ENCODE measurements at places on chromosomes 2 and 18.

DNA sequence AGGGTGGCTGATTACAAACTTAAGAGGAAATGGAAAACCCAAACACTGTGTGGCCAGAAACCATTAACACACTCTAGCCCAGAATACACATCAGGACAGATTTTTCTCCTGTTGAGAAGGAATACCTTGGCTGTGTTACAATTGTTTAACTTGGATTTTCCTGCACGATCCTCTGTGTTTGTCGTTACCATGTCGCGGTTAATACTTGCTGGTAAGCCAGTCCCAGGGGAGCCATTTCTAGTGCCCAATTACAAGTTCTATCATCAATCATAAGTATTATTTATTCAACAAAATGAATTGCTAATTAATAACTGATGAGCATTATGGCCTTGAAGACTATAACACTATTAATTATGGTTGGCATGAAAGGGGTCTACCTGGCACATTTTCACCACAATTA is 146.8 kb downstream of the LNPK start:
- no peak for DNase-seq

- DNase-seq, result no peak
Measured at GRCh38 chr2:230940471-230940815, 15.4 kb upstream of the GPR55 start.

DNA sequence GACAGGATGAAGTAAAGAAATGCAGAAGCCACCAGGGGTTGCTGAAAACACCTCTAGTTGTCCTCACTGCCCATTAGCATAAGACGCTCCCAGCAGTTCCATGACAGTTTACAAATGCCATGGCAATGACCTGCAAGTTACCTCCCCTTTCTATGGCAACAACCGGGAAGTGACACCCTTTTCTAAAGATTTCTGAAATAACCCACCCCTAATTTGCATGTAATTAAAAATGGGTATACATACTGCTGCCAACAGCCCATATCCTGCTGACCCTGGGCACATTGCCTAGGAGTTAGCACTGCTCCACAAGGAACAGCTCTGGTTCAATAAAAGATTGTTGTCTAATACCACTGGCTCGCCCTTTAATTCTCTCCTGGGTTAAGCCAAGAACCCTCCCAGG is 178.3 kb upstream of the LRATD1 start:
- DNase-seq, result no peak

DNA sequence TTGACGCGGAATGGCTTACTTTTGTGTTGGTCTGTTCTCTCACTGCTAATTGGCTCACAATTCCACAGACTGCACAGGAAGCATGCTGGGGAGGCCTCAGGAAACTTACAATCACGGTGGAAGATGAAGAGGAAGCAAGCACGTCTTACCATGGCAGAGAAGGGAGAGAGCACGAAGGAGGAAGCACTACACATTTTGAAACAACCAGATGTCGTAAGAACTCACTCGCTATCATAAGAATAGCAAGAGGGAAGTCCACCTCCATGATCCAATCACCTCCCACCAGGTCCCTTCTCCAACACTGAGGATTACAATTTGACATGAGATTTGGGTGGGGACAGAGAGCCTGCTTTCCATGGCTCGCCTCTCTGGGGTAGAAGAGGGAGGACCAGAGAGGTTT is 106.2 kb downstream of the KCNF1 start:
- DNase-seq, result no peak

DNA sequence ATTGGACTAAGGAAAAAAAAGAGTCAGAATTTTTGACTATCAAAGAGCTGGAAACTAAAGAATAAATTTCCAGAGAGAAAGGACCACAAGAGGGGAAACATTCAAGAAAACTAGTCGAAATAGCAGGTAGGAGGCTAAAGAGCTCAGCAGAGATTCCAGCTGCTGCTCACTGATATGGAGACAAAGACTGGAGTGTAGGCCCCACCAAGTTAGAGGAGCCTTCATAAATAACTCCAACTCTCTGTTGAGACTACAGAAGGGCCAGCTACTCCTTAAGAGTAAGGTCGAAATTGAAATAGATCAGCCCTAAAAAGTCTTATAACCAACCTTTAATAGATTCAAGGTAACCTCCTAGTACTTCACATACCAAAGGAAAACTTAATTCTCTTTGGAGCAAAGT is 31.1 kb downstream of the SS18 start:
- DNase-seq, result no peak

- no peak for DNase-seq
Measured at GRCh38 chr18:62781893-62782292, 66.6 kb downstream of the PHLPP1 start.

DNA sequence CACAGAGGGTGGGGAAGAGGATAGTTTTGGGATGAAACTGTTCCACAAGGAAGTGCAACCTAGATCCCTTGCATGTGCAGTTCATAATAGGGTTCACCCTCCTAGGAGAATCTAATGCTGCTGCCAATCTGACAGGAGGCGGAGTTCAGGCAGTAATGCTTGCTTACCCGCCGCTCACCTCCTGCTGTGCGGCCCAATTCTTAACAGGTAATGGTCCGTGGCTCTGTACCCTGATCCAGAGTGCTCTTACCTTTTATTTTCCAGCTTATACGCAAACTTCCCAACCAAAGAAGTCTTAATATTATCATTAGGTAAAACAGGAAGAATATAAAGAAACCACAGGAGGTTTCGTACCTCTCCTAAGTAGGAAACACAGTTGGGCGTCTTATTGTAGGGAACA is 82.7 kb upstream of the CD302 start:
- no peak for DNase-seq

DNA sequence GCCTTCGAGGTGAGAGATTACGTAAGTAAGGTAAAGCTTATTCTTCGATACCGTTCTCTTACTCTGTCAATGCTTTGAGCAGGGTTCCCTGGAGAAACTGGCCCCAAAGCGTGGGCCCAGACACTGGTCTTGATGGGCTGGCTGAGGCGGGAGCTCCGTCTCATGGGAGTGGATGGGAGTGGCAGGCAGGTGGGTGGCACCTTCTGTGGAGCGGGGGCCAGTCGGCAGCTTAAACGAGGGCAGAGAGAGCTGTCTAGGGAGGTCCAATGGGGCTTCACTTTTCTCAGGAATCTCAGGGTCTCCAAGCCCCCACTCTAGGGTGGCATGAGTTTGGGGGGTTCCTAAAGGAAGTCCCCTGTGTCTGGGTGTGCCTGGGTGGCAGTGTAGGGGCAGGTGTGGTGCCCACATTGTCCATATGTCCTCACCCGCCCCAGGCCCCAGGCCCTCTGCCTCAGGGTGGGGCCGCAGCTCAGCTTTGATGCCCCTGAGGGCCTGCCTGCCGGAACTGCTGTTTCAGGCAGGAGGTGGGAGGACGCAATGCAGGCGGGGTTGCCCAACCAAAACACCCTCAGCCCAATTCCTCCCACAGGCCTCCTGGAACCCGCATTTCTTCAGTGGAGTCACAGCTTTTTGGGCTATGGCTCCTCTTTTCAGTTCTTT is 32.5 kb upstream of the FOSL2 start:
- DNase-seq, result no peak

- no peak for DNase-seq
Measured at GRCh38 chr2:239669181-239669898, 268.5 kb upstream of the HDAC4 start.

DNA sequence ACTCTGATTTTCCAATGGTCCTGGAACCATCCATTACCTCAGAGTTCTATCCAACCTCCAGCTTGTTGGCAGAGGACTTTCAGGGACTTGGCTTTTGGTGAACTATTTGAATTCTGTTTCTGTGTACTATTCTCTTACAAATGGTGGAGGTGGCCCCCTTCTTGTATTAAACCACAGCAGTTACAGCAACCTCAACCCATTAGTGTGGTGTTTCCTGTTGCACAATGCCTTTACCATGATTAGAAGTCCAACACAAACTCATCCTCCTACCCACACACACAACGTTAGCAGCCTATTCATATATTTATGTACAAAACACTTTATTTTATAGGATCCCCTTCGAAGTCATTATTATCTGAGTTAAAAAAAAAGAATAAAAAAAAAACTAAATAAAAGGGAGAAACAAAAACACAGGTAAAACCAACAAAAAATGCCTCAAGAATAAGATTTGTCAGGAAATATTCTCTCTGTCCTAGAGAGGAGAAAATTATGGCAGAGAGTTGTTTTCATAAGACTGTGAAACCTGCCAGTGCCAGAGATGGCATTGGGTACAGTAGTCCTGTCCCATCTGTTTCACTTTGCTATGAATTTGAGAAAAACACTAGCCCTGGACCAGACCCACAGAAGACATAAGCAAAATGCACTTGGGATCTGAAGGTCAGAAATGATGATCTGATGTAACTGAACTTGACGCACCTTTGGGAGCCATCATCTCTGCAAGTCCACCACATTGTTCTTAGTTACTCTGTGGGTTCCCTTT is 1896.0 kb upstream of the PIK3C3 start:
- no peak for DNase-seq

DNA sequence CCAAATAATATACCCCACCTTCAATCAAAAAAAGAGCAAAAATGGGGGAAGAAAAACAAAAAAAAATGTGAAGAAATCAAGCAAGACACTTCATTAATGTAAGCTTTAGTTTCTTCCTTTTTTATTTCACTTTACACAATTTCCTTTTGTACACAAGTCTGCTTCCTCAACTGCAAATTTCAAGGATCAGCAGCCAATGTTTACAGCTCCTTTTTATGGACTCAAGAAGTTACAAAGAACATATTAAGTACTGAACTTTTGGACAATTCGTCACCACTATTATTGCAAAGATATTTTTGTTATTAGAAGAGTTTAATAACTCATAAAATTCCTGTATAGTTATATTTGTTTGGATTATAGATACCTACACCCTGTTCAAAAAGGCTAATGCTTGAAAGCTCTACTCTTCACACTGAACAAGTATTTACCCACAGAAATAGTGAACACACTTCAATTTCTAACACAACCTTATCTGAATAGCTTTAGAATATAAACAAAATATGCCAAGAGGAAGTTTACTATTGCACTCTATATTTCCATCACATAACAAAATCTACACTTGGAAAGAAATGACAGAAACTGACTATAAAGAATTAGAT is 658.7 kb upstream of the CNTNAP5 start:
- DNase-seq, result no peak

DNA sequence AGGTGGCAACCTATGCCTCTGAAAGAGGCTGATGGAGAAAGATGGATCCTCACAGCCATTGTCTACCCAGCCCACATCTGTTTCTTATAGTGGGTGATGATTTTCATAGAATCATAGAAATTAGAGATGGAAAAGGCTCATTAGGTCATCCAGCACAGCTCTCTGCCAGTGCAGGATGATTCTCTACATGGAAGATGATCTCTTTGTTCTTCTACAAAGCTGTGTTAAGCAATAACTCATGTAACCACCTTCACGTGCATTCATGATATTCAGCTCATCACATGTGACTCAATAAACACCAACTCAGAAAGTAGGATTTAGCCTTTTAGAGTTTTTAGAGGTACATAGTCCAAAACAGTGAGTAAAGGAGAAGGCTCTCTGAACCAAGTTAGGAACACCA is 539.4 kb upstream of the ID2 start:
- DNase-seq, result no peak

DNA sequence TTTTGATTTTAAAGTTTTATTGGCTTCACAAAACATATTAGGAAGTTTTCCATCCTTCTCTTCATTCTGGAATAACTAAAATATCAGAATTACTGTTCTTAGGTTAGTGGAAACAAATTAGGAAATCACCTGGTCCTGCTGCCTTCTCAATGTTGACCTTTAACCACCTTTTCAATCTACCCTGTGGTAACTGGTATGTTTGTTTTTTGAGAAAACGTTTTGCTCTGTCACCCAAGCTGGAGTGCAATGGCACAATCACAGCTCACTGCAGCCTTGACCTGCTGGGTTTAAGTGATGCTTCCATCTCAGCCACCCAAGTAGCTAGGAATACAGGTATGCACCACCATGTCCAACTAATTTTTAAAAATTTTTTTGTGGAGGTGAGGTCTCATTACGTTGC is 28.4 kb downstream of the ACYP2 start:
- DNase-seq, result no peak

- no peak for DNase-seq
Measured at GRCh38 chr2:49153252-49153651, 1.1 kb downstream of the FSHR start.

DNA sequence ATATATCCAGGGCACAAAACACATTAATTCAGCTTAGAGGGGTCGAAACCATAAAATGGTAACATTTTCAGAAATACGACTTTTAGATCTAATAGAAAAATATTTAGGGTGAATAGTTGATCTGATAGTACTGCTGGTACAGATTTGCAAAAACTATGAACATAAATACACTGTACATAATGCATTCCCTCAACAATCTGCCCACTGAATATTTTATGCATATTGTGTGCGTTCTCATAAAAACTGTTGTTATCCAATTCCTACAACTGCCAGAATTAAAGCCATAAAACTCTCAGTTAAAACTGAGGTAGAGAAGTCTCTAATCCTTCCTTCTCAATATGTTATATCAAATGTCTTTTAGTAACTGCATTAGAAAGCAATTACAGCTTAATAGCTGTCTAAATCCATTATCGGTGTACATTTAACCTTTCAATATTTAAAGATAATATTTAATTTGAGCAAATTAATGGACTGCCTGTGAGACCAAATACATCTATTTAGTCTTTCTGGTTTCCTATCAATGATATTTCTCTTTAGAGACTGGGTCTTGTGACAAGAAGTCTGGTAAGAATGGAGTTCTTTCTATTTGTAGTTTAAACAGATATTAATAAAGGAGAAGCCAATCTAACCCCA is 32.5 kb downstream of the TCF4 start:
- DNase-seq, result no peak

DNA sequence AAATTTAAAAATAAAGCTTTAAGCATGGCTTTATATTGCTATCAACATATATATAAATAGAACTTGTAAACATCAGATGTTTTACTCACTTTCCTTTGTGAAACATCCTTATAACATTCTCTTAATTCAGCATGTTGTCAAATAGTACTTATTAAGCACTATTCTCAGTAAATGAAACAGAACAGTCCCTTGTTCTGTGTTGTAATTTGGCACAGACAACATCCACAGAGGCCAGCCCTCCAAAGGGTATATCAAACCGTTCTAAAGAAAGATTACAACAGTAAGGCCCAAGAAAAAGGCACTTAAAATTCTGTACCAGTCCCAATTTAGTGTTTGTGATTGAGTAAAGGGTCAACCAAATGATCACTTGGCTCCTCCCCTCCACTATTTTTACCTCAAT is 46.0 kb downstream of the GAREM1 start:
- no peak for DNase-seq

DNA sequence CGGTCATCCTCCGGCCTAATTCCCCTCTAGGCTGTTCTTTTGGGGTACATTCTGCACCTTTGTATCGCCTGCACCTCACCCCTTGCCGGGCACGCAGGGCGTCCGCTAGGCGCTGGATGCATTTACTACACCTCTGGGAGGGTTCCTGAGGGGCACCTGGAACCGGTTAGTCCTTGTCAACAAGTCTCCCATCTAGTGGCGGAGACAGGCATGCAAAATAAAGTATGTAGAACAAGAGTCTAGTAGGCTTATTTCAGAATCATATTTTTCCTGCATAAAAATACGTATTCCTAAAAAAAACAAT is 705 bp upstream of the TEX261 start:
- no peak for DNase-seq

GRCh38 chr2:218398437-218399390 is 954 bp upstream of the CTDSP1 start:
- DNase-seq, result no peak

DNA sequence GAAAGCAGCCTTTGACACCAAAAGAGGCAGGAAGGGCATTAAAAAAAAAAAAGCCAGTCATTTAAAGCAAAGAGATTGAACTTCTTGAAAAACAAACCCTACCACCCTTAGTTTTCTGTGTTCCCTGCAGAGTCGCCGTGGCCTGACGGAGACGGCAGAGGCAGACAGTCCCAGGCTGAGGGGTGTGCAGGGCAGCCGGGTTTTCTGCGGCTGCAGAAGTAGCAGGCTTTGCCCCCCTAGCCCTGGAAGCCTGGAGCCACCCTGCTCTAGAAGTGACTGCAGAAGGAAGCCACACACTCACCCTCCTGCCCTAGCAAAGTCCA is 2.8 kb downstream of the INPP5D start:
- no peak for DNase-seq
